CD4-positive, alpha-beta T cell treated with Interleukin-10 for 1 hour (primary cell): ENCODE measurements at places on chromosomes 16 and 17.

DNA sequence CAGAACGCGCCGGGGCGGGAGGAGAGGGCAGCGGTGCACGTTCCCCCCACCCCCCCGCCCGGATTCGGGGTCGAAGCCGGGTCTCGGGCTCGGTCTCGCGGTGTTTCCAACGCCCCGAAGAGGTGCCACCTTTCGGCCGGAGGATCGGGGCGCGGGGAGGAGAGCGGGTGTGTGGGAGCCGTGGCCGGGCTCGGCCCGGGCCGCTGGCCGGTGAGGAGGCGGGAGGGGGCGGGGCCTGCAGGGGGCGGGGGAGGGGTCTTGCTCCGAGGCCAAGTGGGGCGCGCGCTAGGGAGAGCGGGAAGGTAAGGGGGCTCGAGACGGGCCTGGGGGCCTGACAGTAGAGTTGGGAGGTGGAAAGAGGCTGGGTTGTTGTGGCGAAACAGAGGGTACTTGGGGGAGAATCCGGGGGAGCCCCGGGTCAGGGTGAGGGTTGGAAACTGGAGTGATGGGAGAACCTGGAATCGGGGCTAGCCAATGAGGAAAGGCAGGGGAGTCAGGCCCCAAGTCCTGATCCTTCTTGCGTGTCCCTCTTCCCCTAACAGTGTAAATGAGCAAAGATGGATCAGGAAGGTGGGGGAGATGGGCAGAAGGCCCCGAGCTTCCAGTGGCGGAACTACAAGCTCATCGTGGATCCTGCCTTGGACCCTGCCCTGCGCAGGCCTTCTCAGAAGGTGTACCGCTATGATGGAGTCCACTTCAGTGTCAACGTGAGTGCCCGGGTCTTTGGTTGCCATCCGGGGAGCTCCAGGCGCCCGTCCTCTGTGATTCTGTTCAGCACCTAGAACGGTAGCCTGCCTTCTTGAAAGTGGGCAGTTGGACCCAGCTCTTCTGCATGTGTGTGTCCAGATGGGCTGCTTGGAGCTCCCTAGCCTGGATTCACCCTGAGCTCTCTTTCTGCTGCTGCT is 873 bp downstream of the SETD1A start:
- DNase-seq, result no peak

DNA sequence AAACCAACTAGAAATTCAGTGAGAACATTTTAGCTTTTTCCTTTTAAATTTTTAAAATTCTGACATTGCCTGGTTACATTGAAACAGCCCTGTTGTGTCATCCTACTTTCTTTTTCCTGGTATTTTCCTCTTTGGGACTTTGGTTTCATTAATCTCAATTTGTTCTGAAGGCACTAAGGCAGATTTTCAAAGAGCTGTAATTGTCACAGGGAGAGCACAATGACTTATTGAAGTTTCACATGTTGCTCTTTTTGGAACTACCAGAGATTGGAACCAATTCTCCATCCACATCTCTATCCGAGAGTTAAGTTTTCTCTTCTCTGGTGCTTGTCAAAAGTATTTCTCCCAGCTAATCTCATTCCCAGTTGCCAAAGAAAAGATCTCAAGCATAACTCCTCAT is 144.7 kb upstream of the TBX2 start:
- DNase-seq, result no peak

DNA sequence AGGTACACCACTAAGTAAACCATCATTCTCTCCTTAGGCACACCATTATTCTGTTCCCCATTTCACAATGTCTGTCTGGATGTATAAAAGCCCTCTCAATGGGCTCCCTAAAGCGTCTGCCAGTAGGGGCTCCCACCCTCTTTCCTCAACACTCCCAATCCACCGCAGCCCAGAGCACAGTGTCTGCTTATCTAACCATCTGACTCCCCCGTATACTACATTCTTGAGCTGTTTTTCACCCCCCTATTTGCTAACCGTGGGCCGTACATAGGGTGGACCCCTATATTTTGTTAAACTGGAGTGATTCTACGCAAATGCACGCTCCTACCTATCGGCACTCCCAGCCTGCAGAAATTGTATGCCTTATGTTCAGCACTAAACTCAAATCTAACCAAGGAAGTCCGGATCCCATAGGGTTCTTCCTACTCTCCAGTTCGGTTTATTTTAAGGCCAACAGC is 685 bp upstream of the PSMD3 start:
- DNase-seq, result no peak

- no peak for DNase-seq
Observed at GRCh38 chr16:28204204-28204603, 7.6 kb downstream of the XPO6 start.

- DNase-seq, result no peak
Observed at GRCh38 chr17:40356990-40357881, 7.3 kb downstream of the GJD3 start.

DNA sequence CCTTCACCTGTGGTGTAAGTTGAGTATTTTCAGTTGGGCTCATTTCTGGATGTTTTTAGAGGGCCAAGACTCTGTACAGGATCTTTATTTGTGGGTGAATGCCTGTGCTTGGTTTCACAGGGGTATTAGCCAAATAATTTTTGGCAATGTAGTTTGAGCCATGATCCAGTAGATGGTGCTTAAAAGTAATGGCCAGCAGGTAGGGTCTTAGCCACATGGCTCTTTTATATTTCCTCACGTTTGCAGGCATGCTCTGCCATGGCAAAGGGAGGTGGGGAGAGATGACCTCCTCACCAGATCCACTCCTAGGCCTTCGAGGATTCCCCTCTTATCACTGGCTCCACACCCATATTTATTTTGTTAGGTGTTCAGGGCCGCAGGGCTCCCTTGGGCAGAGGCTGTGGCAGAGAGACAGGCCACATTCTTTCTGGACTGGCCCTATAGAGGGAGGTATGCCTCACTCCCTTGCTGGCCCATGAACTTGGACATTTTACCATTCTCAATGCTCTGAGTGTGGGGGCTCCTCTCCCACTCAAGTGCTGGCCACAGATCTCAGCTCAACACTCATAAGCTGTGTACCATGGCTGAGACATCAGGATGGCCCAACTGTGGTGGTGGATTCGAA is 417.1 kb downstream of the XYLT1 start:
- DNase-seq, result no peak

DNA sequence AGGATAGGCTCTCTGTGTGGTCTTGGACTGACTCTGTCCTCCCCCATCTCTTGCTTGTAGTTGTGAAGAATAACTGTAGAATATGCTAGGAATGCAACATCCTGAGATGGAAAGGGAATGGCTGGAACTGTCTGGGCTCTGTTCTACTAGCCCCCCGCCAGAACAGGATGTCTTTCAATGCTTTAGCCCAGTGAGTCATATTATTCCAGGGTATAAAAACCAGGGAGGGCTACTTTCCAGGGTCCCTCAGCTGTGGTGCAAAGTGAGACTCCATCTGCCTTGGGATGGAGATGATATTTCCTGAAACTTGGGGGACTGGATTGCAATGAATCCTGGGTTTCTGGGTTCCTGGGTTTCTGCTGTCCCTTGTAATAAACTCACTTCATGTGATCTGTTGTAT is 32.1 kb downstream of the HYDIN start:
- no peak for DNase-seq

GRCh38 chr17:59277031-59277430 is 54.4 kb upstream of the YPEL2 start:
- no peak for DNase-seq

- DNase-seq, result peak; percentile 15
Observed at GRCh38 chr16:84930298-84931106, 80.8 kb downstream of the ZDHHC7 start.

DNA sequence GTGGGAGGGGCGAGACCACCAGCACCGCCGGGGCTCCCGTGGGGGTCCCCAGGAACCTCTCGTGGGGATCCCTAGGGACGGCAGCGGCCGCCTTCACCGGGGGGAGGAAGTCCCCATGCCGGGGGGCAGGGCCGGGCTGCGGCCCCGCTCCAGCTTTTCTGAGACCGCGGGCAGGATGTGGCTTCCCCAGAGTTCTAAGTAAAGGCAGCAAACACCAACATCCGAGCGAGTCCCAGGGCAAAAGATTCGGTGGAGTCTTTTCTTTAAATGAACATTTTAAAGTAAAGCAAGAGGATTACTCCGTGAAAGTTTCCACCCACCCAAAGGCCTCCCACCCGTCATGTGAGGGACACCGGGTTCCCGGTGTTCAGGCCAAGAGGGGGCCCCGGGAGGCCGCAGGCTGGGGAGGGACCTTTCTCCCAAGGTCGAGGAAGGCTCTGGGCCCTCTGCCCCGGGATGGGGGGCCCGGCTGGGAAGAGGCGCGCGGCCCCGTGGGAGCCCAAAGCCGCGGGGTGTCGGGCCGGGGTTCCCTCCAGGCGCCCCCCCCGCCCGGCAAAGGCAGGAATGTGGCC is 137.2 kb upstream of the RPH3AL start:
- peak; percentile 69 for DNase-seq

DNA sequence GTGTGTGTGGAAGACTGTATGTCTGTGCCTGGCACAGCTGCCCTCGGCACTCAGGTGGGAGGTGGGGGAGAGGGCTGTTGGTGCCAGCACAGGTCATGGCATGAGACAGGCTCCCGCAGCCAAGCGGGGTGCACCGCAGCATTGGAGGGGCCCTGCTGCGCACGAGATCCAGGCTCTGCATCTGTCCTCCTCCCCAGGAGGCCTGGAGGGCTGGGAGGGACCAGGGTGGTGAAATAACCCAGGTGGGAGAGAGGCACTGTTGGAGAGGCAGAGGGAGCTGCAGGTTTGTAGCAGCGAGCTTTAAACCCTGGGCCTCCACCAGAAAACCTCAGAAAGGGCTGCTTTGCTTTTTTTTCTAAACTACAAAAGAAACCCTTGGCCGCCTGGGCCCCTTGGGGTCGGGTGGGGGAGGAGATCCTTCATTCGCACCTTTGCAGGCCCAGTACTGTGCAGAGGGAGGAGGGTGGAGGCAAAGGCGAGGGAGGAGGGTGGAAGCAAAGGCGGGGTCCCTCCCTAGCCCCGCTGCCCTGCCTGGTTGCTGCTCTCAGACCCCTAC is 241.7 kb downstream of the SEC14L1 start:
- peak; percentile 69 for DNase-seq

GRCh38 chr17:4858882-4859260 is 25.7 kb downstream of the MINK1 start:
- DNase-seq, result no peak

DNA sequence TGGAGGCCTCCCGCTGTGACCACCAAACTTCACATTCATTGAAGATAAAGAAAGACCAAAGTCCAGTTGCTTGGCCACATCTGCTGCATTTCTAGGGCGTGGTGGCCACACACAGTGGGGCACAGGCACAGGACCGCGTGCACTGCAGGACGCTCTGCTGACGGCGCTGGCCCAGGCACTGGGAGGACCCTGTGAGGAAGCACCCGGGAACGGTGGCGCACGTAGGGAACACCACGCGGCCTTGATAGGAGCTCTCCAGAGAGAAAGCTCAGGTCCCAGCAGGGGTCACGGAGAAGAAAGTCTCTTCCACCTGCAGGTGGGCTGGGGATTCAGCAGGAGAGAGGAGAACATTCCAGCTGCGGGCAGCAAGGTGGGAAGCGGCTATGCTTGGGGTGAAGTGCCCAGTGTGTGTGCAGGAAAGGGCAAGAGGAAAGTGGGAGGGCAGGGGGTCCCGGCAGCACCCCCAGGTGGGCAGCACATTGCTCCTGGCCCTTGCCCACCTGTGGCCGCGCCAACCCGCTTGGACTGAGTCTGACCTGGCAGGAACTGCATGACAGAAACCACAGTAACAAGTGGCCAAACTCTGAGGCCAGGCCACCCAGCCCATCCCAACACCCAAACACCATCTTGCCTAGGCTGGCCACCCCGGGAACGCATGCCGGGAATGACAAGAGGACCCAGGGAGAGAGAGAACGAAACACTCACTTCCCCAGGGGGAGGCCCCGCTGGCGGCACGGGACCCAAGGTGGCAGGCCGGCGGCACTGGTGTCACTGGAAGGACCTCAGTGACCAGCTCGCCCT is 32.8 kb downstream of the TBC1D16 start:
- DNase-seq, result no peak

GRCh38 chr17:61284746-61285145 is 114.9 kb upstream of the TBX2 start:
- no peak for DNase-seq

DNA sequence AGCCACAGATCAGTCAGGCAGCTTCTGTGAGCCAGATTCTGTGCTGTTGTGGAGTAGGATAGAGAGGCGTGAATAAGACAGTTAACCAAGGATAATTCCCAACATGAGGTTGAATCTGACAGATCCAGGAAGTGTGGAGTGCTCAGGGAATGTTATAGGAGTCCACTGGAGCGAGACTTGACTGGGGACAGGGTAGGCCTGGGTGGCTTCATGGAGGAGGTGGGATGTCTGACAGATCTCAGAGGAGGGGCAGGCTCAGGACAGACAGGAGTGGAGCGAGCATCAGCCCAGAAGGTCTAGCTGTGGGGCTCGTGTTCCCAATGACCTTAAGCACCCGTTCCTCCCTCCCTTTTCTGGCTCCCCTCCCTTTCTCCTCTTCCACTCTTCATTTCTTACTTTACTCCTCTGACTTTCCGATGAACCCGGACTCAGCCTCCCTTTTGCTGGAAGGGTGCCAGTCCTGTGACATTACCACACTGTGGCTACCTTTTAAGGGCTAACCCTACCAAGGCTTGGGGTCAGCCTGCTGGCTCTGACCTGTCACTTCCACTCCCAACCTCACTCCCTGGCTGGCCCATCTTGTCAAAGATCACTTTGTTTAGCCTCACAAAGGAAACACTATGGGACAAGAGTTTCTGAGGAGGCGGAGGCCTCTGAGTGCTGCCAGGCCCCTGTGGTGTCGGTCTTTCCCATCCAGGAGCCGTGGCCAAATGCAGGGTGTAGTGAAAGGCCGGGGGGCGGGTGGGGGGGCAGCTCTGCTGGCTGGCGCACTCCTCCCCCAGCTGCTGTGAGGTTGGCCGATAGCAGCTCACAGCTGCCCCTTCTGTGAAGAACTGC is 28.5 kb upstream of the EFCAB13 start:
- no peak for DNase-seq

- no peak for DNase-seq
Observed at GRCh38 chr17:61842899-61843298, 20.4 kb downstream of the BRIP1 start.

DNA sequence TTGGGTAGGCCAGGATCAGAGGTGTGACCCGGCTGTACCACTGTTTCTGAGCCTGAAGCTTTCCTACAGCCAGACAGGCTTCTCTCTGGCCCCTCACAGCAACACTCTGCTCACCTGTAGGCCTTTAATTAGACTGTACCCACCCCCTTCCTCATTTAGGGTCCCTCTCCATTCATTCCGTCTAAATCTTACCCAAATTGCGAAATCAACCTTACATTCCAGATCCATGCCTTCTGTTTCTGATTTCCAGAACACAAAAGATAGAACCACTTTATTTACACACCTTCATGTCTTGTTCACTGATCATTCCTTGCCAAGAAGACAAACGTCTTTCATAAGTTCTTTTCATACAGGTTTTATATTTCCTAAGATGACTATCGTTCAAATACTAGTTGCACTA is 160.8 kb downstream of the ZNF18 start:
- no peak for DNase-seq

GRCh38 chr17:74392848-74393247 is 25.5 kb downstream of the GPR142 start:
- no peak for DNase-seq

DNA sequence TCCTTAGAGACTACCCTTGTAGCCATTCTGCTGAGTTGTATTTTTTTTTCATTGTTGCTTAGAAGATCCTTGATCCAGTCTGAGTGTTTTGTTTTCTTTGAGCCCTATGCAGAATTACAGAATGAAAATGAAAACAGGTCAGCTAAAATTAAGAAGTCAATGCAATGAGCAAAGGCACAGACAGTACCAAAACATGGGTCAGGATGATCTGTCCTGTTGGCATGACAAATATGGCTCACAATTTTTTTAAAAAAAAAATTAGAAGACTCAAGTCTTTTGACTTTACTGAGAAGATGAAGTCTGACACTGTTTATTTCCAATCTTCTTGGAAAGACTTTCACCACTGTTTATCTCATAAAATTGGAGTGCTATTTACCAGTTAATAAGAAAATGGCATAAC is 32.4 kb downstream of the KCNJ16 start:
- no peak for DNase-seq

GRCh38 chr17:72270273-72270924 is 149.6 kb downstream of the SOX9 start:
- no peak for DNase-seq
